ENCODE measurements at places on chromosomes 16 and 17.

DNA sequence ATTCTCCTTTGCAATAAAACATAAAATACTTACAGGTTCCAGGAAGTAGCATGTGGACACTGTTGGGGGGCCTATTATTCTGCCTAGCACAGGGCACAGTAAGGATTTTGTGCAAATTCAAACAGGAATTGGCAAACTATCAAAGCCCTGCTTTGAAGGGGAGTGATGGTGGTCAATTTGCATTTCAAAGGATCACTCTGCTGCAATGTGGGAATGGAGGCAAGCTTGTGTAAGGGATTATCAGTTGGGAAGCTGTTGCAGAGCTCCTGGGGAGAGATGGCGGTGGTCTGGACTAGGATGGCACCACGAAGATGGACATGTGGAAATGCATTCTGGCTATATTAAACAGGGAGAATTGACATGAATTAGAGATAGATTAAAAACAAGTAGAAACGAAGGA is 990.7 kb upstream of the RBFOX1 start:
- DNase-seq: no peak

DNA sequence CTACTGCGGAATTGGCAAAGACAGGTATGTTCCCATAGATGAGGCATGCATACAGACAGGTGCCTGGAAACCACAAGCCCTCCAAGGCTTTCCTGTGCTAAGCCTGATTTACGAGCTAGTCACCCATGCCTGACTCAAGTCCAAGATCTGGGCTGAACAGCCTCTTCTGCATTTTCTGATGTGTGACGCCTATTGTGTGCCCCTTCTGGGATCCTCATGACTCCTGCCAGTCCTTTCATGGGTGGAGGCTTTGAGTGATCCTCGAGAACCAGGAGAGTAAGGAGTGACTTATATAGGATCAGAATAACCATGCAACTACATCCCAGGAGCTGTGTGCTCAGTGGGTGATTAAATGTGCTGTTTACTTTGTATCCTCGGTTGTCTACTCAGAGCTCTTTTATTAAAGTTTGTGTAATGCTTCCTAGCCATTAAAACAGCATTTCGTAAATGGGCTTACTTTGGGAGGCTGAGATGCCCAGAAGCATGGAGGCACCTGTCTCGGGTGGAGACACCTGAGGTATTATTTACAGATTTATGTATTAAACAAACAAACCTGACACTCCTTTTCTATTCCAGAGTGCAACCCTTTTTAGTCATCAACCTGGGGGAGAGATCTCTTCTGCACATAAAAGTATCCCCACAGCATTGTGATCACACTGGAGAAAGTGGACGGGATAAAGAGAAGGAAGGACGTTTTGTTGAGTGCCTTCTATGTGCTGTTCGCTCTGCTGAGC is 373.0 kb upstream of the DYNLRB2 start:
- DNase-seq: no peak

DNA sequence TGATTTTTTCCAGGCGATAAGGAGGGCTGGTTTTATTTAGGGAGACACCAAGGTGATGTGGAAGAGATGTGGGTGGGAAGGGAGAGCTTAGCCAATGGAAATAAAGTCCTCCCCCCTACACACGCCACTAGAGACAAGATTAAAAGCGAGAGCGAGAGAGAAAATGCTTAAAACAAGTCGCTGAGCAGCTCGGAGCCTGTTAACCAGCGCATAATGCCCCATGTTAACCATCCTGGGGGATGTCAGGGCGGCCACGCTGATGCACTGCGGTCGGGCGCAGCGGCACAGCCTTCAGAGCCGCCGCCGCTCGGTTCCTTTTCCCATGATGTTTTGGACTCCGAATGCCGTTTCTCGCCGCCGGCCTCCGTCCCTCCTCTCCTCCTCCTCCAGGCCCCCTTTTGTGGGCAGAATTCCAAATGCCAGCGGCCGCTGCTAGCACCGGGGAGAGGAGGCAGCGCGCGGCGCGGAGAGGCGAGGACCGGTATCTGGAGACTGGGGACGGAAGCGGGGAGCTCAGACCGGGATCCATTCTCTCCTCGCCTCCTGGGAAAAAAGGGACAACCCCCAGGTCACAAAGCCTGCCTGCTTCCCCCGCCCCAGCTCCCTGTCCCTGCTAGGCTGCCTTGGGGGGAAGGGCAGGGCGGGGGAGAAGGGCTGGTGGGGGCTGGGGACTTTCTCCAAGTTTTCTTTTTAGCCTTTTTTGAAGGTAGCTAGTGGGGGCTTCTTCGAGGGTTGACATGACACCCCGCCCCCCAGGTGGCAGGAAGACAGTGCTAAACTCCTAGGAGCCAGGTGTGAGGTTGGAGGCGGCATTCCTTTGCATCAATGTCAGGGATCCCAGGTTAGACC is 98.1 kb upstream of the CCL2 start:
- DNase-seq: no peak

DNA sequence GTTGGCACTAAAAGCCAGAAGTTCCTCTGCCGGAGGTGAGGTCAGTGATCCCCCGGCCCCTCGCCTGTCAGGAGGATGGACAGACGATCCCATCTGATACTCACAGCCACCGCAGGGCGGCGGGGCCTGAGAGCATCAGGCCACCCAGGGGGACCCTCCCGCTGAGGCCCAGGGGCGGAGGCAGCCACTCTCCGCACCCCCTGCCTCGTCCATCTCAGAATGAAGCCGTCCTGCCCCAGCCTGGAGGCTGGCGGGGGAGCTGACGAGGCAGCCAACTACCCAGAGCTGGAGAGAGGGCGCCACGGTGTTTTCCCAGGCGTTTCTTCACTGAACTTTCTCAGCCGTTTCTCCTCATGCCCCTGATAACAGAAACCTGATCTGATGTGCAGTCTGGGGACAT is 22.6 kb downstream of the TPSD1 start:
- no peak for DNase-seq

- DNase-seq: no peak
These were observed 25.4 kb downstream of the BMERB1 start for GRCh38 chr16:15459791-15460190.

DNA sequence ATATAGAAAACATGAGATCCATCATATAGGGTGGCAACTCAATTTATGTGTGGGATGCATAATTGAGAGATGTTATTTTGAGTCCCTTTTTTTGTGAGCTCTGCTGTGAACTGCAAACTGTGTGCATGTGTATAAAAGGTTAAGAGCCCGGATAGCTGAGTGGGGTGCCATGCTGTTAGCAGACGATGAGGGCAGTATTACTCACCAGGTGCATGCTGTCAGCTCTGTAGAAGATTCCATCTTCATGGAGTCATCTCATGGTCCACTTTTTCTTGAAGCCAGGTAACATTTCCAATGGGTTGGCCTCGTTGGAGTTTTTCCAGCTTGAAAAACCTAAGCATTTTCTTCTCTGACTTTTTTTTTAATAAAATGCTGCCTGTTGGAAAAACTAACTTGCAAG is 43.0 kb upstream of the RHBDL3 start:
- no peak for DNase-seq

- no peak for DNase-seq
These were observed 12.7 kb downstream of the CCL16 start for GRCh38 chr17:35968520-35969054.

GRCh38 chr17:50721194-50722010 is 2.0 kb downstream of the LUC7L3 start:
- DNase-seq: no peak

GRCh38 chr17:13321951-13322701 is 279.6 kb downstream of the HS3ST3A1 start:
- no peak for DNase-seq

- no peak for DNase-seq
These were observed 88.8 kb downstream of the LITAF start for GRCh38 chr16:11497851-11498289.

DNA sequence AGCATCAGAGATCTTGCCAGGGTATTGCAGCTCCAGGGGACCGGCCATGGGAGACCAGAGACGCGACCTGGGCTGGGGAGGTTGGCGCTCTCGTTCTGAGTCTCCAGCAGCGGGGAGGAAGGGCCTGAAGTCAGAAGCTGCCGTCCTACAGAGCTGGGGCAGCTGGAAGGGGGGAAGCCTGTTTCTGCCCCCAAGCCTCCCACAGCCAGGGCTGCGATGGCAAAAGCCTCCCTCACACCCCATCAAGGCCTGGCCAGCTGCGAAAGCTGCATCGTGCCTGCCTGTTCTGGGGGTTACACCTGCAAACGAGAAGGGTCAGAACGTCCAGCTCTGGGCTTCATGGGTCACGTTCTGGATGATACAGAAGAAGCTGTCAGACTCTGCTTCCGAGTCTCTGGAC is 26.1 kb downstream of the MAPK8IP3 start:
- no peak for DNase-seq

- DNase-seq: peak; percentile 13
These were observed 314 bp upstream of the ITGA2B start for GRCh38 chr17:44389723-44390202.

GRCh38 chr16:48430890-48431289 is 45.7 kb upstream of the SIAH1 start:
- DNase-seq: no peak

DNA sequence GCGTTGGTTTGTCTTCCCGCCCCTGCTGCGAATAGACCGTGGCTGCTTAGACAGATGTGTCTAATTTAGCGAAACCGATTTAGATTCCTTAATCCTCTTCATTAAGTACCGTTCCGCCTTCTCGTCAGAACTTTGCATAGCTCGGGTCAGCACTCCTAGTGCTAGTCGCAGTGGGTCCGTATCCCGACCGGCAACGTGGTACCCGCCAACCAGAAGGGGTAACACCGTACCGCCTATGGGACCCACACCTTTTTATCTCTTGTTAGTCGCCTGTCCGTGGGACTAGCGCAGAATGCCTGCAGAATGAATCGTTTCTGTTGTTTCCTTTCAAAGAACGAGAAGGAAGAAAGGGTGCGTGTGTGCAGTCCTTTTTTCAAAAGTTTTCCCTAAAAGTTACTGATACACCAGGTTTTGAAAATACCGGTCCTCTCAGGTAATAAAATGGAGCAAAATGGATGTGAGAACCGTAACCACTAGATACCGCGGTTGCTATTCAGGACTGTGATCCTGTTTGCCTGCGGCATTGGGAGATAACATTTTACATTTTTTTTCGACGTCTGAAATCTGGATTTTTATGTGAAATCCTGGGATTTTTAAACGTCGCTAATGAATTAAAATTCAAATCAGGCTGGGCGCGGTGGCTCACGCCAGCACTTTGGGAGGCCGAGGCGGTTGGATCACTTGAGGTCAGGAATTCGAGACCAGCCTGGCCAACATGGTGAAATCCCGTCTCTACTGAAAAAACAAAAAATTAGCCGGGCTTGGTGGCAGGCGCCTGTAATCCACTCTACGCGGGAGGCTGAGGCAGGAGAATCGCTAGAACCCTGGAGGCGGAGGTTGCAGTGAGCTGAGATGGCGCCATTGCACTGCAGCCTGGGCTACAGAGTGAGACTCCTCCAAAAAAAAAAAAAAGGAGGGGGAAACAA is 998 bp upstream of the SRSF1 start:
- no peak for DNase-seq

DNA sequence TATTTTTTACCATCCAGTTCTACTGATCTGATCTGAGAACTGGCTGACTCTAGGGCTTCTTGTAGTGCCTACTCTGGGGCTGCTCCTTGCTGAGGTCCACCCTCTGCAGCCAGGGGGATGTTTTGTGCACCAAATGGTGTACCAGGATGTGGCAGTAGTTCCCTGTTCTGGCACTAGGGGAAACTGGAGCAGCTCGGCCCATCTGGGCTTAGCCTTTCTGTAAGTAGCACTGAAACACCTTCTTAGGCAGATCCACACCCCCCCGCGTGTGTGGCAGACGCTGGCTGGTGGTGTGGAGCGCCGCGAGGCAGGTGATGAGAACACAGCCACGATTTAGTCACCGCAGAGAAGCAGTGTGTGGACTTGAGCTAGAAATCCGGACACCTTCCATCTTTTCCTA is 17.0 kb downstream of the DUSP14 start:
- no peak for DNase-seq

- no peak for DNase-seq
These were observed 3.5 kb downstream of the SLC16A3 start for GRCh38 chr17:82232322-82232820.

Data from CD4-positive, alpha-beta T cell treated with Interleukin-1 beta for 1 hour (primary cell).